ENCODE measurements at places on chromosomes 4 and X.
A peak's percentile ranks its signal among the peaks of the same experiment; 100 is the strongest.

DNA sequence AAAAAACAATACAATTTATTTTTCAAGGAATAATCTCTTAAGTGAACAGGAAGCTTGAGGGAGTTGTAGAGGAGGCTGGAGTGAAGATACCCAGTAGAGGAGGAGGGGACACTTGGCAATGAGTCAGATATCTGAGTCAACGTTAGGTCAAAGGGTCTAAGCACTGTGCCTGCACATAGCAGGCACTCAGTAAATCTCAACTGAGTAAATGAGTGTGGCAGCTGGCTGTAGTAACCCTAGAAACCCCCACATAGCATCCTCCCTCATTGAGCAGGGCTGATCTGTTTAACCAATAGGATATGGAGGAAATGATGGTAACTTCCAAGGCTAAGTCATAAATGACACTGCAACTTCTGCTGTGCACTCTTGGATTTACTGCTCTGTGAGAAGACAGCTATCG is 186.0 kb upstream of the FAM241A start:
- peak; percentile 70 for DNase-seq

DNA sequence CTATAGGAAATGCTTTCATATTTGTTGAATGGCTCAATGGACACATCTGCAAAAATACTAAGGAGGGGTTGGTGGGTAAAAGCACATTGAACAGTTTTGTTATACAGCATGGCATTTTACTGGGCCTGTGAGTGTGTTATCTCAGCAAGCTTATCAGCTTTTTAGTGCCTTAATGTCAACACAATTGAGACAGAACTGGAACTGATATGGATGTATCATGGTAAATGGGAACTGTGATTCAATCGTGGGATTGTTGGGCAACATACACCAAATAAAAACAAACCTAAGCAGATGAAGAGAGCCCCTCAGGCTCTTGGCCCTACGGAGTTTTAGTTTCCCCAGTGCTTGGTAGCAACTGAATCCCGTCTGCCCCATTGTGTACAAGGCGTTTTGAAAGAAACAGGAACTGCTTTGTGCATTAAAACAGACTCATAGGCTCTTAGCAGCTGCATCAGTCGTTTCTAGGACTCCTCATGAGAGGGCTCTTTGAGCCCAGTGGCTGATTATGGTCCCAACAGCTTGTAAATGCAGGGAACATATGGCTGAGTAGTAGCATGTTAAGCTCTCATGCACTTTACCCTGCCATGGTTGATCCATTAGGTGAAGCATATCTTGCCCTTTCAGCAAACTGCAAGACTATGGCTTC is 7.3 kb downstream of the GPR119 start:
- no peak for DNase-seq

- DNase-seq = no peak
Measured at GRCh38 chr4:59060002-59060846, 1950.0 kb upstream of the IGFBP7 start.

- no peak for DNase-seq
Measured at GRCh38 chr4:82790060-82790660, 8.4 kb downstream of the SCD5 start.

- DNase-seq = no peak
Measured at GRCh38 chr4:184961660-184962059, 56.6 kb upstream of the HELT start.

GRCh38 chr4:85773372-85773771 is 298.4 kb downstream of the ARHGAP24 start:
- no peak for DNase-seq

- DNase-seq = no peak
Measured at GRCh38 chrX:17028356-17028755, 81.9 kb downstream of the REPS2 start.

GRCh38 chr4:52106660-52107059 is 55.6 kb downstream of the SPATA18 start:
- peak; percentile 13 for DNase-seq

DNA sequence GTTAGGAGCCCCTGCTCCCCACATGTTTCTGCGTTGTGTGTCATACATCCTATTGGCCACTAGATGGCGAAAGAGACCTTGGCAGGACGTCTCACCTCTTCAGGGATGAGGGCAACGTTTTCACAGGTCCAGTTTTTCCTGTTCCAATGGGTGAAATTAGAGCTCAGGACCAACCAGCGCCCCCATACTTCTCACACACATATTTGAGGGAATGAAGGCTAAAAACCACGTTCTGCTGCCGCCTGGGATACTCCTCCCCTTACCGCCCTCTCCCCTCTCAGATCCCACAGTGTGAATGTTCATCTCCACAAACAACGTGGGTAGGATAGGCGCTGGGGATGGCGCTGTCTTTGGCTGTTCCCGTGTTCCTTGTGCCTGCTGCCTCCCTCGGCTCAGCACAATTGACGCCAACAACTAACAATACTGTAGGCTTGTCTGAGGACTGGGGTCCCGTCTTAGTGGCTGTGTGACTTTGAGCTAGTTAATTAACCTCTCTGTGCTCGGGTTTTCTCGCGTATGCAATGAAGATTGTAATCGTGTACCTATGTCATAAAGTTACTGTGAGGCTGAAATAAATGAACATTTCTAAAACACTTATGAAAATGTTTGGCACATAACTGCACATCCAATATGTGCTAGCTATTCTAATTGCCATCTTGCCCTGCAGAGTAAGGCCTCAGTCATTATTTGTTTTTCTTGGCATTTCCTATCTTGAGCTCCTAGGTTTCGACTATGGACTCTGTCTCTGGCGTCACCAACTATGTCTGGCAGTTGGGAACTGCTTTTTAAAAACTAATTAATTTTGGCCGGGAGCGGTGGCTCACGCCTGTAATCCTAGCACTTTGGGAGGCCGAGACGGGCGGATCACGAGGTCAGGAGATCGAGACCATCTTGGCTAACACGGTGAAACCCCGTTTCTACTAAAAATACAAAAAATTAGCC is 181.3 kb upstream of the STK26 start:
- DNase-seq = peak; percentile 43

DNA sequence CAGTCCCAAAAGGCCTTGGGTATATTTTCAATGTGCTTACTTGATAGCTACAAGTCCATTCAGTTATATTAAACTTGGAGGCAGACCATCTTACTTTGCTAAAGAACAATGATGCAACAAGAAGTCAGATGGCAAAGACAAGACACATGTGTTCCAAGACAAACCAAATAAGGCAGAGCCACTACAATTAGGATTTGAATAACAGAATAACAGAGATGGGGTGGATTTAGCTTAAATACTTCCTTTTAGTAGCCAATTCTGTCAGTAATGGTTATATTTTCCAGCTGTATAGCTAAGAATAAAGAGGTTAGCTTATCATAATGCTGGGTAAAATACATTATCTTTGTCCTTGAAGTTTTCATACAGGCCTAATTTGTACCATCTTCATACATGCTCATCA is 37.7 kb upstream of the FRAS1 start:
- DNase-seq = no peak

- DNase-seq = peak; percentile 27
Measured at GRCh38 chr4:140691369-140691768, 64.8 kb downstream of the TBC1D9 start.

DNA sequence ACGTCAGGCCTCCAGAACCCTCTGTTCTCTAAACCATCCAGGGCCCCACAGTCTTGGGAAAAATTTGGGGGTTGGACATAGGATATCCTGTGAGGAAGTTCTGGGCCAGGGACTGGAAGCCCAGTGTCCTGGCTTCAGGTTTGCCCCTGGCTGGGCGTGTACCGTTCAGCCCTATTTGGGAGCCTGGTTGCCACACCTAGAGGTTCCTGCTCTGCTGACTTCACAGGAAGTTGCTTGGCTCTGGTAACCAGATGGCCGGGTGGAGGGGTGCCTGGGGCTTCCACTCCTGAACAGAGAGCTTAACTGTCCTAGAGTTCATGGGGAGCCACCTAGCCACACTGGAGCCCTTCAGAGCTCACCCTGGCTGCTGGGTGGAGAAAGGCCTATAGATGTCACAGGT is 1.1 kb downstream of the TAFAZZIN start:
- no peak for DNase-seq

GRCh38 chrX:41621222-41621723 is 67.5 kb upstream of the GPR34 start:
- no peak for DNase-seq

- DNase-seq = no peak
Measured at GRCh38 chr4:115596265-115597001, 483.0 kb upstream of the NDST4 start.

DNA sequence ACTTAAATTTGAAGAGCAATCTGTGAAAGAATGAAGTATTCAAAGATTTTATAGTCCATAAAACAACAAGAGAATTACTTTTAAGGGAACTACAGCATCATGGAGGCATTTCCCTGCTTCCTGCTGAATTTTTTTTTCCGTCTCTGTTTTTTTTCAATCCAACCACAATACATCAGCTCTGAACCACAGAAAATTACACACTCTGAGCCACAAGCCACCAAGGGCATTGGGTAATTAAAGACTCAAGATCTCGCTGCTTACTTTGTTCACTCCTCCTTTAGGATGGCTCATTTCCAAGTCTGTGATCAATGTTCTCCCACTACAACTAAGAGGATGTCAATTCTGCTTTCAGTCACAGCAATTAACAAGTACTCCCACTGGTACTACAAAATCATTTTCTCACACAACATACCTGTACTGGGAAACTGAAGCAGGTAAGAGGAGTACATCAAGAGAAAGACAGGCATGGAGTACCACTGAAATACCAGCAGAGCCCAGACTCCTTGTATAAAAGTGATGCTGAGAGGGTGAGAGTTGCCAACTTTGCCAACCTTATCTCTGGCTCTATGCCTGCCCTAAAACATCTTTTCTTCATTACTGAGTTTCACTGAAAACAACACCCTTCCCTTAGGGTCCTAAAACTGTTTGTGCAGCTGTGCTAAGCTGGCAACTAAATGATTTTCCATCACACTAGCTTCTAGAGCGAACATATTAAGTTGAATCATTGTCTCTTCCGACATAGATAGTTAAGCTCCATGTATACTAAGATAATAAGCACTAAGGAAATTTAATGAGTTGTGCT is 105.8 kb upstream of the MAGEB18 start:
- peak; percentile 53 for DNase-seq

DNA sequence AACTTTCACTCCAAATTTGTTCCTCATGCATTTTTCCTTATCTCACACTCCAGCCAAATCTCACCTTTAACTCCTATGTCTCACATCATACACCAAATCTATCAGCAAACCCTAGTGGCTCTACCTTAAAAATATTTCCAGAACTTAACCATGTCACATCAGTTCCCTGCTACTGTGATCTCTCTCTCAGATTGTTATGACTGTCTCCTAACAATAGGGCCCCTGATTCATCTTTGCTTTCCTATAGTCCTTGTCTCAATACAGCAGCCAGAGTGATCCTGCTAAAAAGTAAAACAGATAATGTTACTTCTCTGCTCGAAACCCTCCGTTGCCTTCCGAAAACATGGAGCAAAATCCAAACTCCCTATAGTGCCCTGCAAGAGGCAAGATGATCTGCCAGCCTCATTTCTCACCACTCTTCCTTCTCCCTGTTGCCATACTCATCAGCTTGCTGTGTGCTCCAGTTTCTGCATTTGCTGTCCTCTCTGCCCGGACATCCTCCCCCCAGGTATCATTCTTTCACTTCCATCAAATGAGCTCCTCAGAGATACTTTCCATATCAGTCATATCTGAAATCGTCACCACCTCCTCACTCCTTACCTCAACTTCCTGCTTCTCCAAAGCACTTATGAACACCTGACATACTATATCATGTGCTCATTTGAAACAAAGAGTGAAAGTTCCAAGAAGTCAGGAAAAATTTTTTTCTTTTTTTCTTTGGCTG is 293.4 kb upstream of the NR3C2 start:
- DNase-seq = no peak
